ENCODE measurements at places on chromosomes 16 and 17.
A peak's percentile ranks its signal among the peaks of the same experiment; 100 is the strongest.

- no peak for ATAC-seq
Observed at GRCh38 chr17:17411692-17412091, 65.1 kb upstream of the MED9 start.

- ATAC-seq = no peak
Observed at GRCh38 chr16:83762992-83763358, 44.8 kb upstream of the HSBP1 start.

DNA sequence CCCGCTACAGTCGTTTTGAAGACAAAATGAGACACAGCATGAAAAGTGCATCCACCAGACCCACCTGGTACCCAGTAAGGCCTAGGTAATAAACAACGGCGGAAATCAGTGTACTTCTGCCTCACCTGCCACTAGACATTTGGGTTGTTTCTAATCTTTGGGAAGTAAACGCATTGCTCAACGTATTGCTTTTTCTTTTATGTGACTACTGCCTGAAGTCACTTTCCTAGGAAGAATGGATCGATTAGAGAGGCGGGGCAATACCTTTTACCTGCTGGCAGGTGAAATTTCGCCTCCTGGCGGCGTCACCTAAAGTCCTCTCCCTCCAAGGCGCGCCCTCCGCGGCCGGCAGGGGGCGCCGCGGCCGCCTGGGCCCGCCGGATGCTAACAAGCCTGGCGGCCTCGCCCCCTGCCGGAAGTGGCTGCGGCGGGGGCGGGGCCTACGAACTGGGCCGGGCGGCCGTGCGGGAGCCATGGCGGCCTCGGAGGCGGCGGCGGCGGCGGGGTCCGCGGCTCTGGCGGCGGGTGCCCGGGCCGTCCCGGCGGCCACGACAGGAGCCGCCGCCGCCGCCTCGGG lies at the start of gene ATMIN:
Gene ATMIN (plus strand): TSS at position 445 of the 577 bp plus-strand sequence. CDS start 29 bp downstream, at position 474.
- peak; percentile 96 for ATAC-seq

- no peak for ATAC-seq
Observed at GRCh38 chr16:87535457-87535854, 42.6 kb upstream of the ZCCHC14 start.

DNA sequence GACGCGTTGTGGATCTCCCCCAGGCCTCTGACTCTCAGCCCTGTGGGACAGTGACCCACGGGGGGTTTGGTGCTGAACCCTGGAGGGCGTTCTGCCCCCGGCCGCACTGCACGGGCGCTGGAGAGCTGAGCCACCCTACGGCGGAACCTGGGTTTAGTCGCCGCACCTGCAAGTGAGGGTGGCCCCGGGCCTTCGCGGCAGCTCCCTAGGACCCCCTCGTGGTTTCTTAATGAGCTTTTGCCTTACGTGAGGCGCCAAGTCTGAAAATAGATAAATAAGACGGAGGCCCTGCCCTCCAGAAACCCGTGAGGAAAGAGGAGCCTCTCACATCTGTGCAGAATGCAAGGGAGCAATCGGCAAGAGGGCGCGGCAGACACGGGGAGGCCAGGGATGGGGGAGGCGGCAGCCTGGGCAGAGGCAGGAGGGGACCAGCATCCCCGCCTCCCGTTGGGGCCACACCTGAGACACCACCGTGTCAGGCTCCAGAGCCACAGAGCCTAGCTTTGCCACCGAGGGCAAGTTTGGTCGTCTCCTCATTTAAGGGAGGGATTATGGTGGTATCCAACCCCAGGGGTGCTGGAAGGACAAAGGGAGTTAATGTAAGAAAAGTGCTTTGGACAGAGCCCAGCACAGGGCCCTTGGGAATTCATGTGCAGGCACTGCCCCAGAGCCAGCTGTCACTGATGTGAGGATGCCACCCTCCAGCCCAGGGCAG lies 153.2 kb upstream of the CHMP6 start:
- ATAC-seq = no peak

DNA sequence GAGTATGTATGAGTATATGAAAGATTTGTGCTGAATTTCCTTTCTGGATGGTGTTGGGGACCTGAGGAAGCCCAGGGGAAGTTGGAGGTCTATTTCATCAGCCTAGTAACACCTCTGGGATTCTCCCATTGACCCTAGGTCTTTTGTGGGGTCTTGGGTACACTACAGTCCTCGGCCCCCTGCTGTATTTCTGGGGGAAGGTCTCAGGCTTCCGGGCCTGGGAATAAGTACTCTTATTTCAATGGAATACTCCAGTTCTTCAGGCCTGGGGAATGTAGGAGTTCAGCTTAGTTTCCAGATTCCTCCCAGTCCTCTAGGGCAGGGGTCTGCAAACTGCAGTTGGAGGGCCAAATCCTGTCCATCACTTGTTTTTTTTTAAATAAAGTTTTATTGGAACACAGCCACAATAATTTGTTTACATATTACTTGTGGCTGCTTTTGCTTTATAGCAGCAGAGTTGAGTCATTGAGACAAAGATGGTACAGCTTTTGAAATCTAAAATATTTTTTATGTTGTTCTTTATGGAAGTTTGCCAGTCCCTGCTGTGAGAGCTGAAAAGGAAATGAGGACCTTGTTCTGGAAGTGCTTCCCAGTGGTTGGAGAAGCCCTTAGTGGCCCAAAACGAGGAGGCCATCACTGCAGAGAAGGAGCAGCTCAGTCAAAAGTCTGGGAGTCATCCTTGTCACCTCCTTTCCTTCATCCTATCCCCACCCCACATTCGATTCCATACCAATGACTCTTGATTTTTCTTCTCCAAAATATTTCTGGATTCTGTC lies 142.5 kb upstream of the HS3ST2 start:
- ATAC-seq = no peak

- no peak for ATAC-seq
Observed at GRCh38 chr16:79707876-79708275, 107.3 kb upstream of the MAF start.

DNA sequence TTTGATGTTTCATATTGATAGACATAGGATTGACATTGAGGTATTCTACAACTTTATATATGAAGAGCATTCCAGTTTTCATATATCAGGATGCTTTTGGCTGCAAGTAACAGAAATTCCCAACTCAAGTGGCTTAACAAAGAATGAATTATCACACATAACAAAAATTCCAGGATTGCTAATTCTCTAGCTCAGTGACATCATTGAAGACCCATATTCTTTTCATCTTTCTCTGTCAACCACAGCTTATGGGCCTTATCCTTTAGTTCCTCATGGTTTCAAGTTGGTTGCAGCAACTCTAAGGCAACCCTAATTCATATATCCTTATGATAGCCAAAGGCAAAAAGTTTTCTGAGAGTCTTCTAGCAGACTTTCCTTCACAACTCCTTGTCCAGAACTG lies 91.5 kb upstream of the HAS3 start:
- no peak for ATAC-seq

- ATAC-seq = no peak
Observed at GRCh38 chr17:74953134-74953687, 17.5 kb downstream of the OTOP3 start.

GRCh38 chr17:72344613-72345012 lies 223.8 kb downstream of the SOX9 start:
- ATAC-seq = no peak

GRCh38 chr17:56440419-56440818 lies 153.1 kb upstream of the NOG start:
- ATAC-seq = no peak

DNA sequence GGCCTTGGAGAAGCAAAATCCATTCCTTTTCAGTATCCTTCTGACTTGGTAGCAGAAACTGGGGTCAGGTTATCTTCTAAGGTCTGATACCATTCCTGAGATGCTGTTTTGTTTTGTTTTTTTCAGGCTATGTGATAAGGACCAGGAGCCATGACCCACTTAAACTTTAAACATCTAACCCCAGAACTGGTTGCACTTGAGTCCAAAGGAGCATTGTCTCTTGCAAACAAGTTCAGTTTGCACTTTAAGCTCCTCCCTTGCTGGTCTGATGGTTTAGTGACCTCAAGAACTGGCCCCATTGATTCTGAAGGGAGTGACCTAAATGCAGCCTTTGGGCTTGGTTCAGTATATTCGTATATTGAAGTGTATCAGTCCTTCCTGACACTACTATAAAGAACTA lies 75.2 kb downstream of the ERCC4 start:
- no peak for ATAC-seq

DNA sequence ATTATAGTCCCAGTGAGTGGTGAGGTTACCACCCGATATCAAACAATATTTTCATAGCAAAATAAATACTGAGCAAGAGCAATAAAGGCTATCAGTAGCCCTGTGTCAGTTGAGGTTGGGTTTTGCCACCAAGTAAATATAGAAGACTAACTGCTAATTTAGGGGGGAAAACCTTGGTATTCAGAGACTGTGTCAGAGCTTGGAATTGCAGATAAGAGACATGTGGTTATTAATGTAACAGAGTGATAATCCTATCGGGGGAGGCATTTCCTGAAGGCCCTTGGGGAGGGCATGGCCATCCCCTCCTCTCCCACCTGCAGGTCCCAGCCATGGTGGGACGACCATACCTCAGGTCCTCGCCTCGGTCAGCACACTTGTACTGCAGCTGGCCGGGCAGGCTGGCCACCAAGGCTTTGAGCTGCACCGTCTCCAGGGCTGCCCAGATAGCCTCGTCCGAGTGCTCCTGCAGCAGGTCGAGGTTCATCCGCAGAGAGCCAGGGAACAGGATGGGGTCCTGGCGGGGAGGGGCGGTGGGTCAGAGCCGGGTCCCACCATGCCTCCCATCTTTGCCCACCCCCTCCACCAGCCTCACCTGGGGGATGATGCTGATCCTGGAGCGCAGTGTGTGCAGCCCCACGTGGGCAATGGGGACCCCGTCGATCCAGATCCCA lies 68.9 kb downstream of the ABCC6 start:
- ATAC-seq = no peak

- ATAC-seq = no peak
Observed at GRCh38 chr17:59676716-59677115, 30.5 kb downstream of the PTRH2 start.

- no peak for ATAC-seq
Observed at GRCh38 chr16:89417352-89417751, 73.0 kb downstream of the ANKRD11 start.

GRCh38 chr17:32527146-32527545 lies 40.4 kb downstream of the CDK5R1 start:
- no peak for ATAC-seq

DNA sequence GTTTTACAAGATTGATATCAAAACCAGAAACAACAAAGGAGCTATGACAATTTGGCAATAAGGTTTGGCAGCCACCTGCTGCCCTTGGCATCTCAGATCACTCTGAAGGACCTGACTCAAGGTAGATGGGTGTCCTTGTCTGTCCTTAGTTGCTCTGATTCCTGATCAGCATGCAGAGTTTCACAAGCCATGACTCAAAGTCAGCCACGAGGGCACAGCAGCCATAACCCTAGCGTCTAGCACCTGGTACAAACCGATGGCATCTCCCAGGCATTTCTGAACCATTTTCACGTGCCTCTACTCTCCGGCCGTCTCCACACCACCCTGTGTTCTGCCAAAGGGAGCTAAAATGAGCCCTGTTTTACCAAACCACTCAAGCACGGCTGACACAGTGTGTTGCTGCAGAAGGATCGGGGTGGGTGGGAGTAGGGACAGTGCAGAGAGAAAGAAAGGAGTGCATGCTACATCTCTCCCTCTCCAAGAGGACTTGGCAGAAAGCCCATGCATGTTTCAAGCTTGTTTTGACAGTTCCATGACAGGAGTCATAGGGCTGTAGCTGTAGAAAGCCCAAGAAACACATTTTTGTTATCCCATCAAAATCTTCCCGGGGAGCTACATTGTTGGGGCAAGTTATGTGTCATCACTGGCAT lies 297.3 kb downstream of the ABCC12 start:
- ATAC-seq = no peak

DNA sequence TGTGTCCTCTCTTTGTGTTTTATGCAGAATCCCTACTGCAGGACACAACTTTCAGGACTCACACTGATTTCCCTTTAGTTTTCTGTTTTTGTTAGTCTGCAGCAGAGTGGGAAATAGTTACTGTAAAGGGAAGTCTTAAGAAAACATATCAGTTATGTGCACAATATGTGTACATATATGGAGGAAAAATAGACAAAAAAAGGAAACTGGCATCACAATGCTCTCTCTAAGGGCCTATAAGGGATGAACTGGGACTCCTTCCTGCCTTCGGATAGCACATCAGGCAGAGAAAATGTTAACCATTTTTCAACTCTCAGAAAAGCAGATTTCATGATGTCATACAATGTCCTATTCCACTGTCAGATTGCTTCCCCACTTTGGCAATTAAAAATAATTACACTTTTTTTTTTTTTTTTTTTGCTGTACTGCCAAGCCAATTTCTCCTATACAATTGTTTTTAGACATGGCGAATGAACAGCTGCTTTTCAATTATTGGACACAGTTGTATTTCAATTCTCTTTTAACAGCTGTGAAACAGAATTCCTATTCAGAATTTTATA lies 112.5 kb upstream of the KCNJ16 start:
- ATAC-seq = no peak

GRCh38 chr17:72996791-72997190 lies 95.7 kb downstream of the SLC39A11 start:
- no peak for ATAC-seq

DNA sequence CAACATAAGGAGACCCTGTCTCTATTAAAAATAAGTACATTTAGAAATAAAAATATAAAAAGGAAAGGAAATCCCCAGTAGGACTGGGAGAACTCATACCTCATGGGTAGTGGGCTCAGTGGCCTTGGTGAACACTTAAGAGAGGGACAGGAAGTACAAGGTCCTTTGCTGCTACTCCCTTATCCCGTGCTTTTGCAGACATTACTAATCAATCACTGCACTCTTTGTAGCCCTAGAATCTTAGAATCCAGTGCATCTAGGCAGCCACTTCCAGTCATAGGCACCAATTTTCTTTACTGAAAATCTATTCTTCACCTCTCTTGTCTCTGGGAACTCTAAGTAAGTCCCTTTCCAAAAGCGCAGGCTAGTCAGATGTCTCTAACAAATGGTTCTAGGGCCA lies 183.1 kb downstream of the SNX29 start:
- ATAC-seq = no peak

DNA sequence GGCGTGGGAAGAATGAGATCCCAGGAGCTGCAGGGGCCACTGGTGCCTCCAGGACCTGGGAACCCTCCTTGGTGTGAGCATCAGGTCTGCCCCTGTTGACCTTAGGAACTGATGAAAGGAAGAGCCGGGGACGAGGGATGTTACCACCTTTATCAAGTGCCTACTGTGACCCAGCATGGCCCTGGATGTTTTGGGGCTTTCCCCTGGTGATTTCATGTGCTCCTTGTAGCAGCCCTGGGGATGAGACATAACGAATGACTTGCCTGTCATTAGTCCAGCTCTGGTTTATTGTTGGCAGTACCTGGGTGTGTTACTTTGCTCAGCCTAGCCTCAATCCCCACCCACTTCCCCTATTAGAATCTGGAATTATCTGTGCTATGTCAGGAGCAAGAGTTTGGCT lies 39.9 kb downstream of the WSCD1 start:
- peak; percentile 55 for ATAC-seq

DNA sequence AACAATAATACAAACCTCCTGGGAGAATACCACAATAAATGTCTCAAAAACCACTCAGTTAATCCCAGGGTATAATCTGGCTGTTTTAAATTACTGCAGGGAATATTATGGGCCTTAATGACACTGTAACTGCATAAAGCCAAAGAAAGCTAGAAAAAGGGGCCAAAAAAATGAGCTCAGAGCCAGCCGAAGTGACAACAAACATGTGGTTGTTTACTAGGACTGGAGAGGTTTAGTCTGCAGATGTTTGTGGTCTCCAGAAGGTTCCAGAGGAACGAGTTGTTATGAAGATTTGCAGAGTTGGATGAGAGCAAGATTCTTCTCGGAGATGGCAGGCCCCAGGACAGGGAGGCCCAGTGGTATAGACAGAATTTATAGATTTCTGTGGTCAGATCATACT lies 97.1 kb upstream of the AKTIP start:
- no peak for ATAC-seq
